Fibroblast of upper back skin (primary cell): ENCODE measurements at places on chromosomes 12 and 14.

DNA sequence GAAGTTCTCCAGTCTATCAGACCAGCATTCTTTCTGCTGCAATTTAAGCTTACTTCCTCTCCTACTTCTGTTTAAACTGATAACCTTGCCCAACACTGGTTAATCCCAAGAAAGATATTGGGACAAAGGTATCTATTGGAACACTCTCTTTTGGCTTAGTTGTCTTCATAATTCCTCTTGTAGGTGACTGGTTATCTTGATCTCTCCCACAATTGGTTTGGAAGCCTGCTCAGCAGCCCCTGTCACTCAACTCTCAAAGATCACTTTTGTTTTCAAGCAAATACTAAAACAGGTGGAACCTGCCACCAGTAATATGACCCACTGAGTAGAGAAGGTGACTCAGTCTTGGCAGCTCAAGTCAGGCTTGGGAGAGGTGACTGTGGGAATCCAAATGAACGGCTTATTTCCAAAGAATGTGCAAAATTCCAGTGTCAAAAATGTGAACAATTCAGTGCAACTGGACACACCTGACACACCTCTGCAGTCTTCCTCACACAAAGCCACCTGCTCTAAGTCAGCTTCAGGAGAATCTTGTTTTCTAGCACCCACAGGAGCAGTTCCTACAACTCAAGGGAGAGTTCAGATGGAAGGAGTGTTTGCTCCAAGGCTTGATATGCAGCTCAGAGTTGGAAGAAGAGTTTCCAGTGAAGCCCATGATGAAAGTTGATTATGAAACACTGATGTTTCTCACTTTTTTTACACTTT lies 83.2 kb upstream of the SLC38A2 start:
- no peak for DNase-seq

- DNase-seq, result no peak
Observed at GRCh38 chr14:37585101-37585511, 9.9 kb downstream of the FOXA1 start.

DNA sequence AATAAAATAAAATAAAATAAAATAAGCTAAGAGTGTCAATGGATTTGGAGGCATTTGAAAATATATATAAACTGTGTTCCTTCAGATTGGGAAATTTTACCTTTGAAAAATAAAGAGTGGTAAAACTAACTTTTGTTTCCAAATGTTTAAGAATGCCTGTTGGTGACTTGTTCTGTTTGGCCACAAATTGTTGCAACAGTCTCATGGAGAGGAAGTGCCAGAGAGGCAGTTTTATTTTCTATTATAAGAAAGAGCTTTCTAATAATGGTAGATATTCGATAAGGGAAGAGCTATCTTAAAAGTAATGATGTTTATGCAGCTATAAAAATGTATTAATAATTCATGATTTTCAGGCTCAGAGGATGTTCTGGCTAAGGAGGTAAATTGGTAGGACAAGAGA lies 68.8 kb upstream of the MDGA2 start:
- no peak for DNase-seq

DNA sequence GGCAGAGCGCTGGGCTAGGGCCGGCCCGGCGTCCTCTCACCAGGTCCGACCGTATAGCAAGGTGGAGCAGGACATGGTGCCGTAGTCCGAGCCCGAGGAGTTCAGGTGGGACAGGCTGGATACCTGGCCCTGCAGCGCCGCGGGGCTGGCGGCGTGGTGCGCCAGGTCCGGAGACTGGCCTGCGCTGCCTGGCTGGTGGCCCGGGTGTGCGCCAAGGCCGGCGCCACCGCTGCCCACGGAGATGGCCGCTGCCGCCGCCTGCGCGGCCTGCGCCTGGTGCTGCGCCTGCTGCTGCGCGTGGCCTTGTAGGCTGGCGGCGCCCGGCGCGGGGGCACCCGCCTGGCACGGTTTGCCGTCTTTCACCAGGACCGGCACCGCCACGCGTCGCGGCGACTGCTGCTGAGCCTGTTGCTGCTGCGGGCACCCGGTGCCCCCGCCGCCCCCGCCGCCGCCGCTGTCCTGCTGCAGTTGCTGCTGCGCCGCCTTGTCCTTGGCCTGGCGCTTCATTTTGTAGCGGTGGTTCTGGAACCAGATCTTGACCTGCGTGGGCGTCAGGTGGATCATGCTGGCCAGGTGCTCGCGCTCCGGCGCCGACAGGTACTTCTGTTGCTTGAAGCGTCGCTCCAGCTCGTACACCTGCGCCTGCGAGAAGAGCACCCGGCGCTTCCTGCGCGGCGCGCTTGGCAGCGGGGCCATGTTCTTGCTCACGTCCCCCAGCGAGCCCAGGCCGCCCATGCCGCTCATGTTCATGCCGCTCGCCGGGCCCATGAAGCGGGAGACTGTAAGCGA lies 2.6 kb downstream of the NKX2-1 start:
- DNase-seq, result no peak

- DNase-seq, result no peak
Observed at GRCh38 chr12:108650083-108650482, 16.4 kb upstream of the SELPLG start.

DNA sequence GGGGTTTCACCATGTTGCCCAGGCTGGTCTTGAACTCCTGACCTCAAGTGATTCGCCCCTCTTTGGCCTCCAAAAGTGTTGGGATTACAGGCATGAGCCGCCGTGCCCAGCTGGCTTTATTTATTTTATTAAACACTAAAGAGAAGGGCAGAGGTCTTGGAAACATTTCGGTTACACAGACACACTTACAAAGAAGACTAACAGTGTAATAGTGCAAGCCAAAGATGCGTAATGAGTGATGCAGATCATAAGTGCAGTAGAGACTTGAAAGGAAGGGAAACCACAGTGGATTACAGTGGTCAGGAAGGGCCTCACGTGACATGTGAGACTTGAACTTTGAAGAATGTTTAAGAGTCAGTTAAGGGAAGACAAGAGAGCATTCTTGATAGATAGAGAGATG lies 33.9 kb upstream of the CDK17 start:
- peak; percentile 94 for DNase-seq
